ENCODE measurements at places on chromosomes 16 and 17.

- DNase-seq = no peak
Measured at GRCh38 chr16:59886021-59886420, 1151.9 kb upstream of the GOT2 start.

DNA sequence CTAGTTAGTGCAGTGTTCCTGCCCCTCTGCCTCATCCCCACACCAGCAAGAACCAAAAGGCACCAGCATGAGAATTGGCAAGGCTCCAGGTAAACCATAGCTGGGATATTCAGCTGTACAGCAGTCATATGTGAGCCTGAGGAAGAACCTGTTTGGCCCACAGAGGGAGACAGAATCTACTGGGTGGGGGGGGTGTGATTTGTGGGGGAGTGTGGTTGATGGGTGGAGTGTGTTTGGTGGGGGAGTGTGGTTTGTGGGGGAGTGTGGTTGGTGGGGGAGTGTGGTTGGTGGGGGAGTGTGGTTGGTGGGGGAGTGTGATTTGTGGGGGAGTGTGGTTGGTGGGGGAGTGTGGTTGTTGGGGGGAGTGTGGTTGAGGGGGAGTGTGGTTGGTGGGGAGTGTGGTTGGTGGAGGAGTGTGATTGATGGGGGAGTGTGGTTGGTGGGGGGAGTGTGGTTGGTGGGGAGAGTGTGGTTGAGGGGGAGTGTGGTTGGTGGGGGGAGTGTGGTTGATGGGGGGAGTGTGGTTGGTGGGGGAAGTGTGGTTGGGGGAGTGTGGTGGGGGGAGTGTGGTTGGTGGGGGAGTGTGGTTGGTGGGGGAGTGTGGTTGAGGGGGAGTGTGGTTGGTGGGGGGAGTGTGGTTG lies 19.5 kb downstream of the MINK1 start:
- DNase-seq = no peak

DNA sequence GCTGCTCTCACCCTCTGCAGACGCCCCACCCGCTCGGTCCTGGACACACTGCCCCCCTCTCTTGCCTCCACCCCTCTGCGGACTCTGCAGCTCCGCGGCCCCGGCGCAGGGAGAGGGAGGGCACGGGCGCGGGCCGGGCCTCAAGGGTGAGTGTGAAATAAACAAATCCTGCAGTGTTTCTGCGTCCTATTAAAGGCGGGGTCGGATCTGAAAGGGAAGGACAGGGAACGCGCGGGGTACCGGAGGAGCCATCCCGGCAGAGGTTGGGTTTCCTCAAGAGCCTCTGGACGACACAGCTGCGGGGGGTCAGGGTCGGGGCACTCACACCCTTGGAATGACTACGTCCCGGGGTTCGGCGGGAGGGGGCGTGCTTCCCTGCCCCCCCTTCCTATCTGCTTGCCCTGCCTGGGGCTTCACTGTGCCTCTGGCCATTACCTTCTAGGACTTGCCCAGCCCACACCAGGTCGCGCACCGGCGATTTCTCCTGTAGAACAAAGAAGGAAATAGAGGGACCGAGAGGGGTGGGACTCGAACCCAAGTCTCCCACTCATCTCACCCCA lies 466 bp upstream of the HSF4 start:
- DNase-seq = no peak

GRCh38 chr17:82035488-82035887 lies 2.0 kb downstream of the DCXR start:
- DNase-seq = no peak

DNA sequence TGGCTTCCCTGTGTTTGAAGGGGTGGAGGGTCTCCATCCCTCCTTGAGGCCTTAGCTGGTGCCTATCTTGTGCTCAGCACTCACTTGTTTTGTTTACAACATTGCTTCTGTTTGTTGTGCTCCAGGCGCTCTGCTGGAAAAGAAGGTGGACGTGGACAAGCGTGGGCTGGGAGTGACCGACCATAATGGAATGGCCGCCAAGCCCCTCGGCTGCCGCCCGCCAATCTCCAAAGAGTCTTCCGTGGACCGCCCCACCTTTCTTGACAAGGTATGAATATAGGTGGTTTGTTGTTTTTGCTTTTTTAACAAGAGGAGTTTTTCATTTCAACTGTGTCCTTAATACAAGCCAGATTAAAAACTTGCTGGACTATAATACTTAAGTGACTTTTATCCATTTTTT lies 53.5 kb downstream of the TMC6 start:
- DNase-seq = no peak

- DNase-seq = no peak
Measured at GRCh38 chr17:64608571-64608981, 53.5 kb downstream of the SMURF2 start.

GRCh38 chr16:27628241-27628942 lies 78.4 kb downstream of the KATNIP start:
- DNase-seq = peak; percentile 20

- no peak for DNase-seq
Measured at GRCh38 chr16:77383606-77384187, 51.1 kb downstream of the ADAMTS18 start.

DNA sequence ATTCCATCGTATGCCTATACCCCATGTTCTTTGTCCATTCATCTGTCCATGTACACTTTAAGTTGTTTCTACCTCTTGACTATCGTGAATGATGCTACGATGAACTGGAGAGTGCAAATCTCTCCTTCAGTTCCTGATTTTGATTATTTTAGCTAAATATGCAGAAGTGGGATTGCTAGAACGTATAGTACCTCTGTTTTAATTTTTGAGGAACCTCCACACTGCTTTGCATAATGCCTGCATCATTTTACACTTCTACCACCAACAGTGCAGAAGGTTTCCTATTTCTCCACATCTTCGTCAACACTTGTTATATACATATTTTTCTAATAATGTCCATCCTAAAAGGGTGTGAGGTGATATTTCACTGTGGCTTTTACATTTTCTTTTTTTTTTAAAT lies 43.9 kb downstream of the SDR42E1 start:
- DNase-seq = no peak

GRCh38 chr16:87468550-87468949 lies 24.3 kb downstream of the ZCCHC14 start:
- no peak for DNase-seq

- DNase-seq = no peak
Measured at GRCh38 chr16:59840169-59840568, 1106.1 kb upstream of the GOT2 start.

- no peak for DNase-seq
Measured at GRCh38 chr17:74015990-74016389, 187.5 kb upstream of the RPL38 start.

DNA sequence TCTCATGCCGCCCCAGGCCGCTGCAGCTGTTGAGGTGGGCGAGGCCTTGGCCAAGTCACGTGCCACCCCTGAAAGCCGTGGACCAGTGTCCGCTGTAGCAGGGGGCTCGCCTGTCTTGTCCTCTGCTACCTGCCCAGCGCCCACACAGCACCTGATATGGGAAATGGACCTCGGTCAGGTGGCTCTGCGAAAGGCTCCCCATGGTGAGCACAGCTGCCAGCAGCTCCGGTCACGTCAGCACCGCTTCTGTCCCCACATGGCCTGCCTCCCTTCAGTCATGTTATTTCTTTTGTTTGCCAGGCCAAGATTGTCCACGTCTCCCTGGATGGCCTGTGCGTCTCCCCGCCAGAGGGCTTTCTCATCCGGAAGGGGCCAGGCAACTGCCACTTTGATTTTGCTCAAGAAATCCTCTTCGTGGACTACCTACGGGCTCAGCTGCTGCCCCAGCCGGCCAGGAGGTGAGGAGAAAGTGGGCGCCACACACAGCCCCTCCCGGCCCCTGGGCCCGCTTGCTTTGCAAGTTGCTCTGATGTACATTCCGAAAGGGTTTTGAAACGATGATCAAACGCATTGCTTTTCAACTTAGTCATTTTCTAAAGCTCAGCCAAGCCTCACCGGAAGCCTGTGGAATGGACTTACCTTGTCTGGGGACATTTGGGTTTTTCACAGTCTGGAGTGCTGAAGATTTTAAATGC lies 219.8 kb downstream of the KATNIP start:
- DNase-seq = no peak

DNA sequence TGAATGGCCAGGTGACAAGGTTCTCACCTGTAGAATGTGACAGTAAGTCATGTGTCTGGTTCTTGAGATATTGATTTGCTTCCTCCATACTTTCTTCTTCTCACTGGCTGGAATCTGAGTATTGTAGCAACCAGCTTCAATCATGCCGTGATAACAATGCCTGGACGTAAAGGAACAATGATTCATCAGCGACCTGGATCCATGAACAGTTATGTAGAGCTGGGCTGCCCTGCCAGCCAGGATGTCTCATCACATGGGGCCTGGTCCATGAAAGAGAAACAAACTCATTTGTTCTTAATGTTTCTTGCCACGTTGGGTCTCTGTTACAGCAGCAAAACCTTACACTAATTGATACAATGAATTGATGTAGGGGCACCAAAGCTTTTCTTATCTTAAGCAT lies 627.2 kb downstream of the TOX3 start:
- DNase-seq = no peak

DNA sequence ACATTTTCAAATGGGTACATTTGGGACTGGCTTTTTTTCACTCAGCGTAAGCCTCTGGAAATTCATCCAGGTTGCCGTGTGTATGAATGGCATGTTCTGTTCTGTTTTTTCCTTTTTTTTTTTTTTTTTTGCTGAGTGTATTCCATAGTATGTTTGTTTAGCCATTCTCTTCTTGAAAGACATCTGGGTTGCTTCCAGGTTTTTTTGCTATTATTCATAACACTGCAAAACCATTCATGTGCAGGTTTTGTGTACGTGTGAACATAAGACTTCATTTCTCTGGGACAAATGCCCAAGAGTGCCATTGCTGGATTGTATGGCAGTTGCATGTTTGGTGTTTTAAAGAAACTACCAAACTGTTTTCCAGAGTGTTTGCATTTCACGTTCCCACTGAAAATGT lies 335.9 kb upstream of the TNRC6C start:
- no peak for DNase-seq

- DNase-seq = no peak
Measured at GRCh38 chr16:46748775-46749705, 896 bp upstream of the MYLK3 start.

DNA sequence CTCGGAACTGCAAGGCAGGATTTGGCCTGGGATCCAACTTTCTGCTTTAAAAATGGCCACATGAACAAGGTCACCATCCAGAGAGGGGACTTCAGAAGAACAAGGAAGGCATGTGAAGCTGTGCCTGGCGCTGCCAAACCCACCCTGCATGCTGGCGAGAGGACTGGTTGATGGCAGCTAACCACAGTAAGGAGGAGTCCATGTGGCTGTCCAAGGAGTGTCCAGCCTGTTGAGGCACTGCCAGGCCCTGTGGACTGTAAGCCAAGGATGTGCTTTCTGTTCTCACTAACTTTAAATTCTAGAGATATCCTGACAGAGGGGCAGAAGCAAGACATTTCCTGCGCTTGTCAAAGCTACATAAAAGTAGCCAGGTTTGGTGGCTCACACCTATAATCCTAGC lies 40.4 kb downstream of the CDK5R1 start:
- DNase-seq = no peak

GRCh38 chr17:42891539-42892152 lies 9.0 kb upstream of the G6PC1 start:
- peak; percentile 47 for DNase-seq

DNA sequence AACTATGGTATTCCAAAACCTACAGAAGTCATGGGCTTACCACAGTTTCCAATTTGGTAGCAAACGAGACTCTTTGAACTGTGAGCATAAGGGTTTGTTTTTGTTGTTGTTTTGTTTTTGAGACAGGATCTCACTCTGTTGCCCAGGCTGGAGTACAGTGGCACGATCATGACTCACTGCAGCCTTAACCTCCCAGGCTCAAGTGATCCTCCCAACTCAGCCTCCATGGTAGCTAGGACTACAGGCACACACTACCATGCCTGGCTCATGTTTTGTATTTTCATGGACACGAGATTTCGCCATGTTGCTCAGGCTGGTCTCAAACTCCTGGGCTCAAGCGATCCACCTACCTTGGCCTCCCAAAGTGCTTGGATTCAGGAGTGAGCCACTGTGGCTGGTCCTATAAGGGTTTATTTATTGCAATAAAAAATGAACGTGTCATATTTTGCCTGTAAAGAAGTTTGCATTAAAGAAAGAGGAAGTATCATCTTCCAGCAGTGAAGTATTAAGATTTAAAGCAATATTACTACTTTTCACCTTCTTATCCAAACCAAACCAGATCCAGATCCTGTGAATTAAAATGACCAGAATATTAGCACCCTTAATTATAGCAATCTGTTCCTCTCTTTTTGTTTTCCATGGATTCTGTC lies 37.2 kb downstream of the KCNJ2 start:
- DNase-seq = no peak

GRCh38 chr17:43840814-43841213 lies 6.2 kb upstream of the CD300LG start:
- DNase-seq = no peak

DNA sequence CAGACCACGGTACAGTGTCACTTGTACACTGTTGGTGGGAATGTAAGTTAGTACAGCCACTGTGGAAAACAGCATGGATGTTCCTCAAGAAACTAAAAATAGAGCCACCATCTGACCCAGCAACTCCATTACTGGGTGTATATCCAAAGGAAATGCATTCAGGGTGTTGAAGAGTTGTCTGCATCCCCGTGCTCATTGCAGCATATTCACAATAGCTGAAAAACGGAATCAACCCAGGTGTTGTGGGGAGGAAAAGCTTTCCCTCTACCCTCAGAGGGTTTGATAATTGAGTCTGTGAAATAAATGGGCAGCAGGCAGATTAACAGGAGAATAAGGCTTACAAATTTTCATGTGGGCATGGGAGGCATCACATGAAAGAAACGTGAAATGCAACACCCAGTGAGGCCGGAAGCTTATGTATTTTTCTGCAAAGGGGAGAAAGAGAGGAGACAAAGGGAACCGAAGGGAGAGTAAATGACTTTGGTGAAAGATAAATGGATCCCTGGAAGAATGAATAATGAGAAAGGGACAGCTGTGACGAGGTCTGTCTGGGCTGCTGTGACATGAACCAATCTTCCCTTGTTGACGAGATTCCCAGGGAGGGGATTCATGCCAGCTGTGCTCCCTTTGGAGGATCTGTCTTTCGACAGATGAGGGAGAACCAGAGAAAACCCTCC lies 106.2 kb downstream of the KCNJ12 start:
- DNase-seq = no peak

DNA sequence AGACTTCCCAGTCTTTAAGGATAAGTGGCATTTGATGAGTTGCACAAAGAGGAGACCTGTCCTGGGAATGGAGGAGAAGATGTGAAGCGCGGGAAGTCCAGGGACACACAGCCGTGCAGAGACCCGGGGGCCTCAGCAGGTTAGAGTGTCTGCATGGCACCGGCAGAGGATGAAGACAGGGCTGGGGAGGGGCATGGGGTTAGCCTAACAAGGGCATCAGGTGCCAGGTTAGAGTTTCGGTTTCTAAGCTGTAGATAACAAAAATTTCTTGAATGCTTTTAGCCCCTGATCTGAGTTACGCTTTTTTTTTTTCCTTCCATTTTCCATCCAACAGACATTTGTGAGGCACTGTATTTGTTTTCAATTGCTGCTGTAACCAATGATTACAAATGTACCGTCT lies 594.3 kb downstream of the MAF start:
- DNase-seq = no peak
